ENCODE measurements at places on chromosomes 7 and 10.

DNA sequence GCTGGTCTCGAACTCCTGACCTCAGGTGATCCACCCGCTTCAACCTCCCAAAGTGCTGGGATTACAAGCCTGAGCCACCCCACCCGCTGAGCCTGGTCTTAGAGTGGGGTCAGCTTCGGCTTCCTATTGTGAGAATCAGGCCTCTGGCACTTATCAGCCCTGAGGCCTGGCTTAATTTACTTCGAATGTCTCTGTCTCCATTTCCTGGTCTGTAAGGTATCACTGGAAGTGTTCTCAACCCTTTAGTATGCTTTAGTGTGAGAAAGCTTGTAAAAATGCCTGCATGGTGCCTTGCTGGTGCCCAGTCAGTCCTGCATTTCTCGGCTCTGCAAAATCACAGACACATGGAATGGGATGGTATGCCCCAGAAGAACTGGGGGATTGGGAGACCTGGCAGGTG is 671.4 kb upstream of the GALNT17 start:
- DNase-seq, result no peak

- DNase-seq, result no peak
Measured at GRCh38 chr7:139482662-139483466, 609 bp downstream of the KLRG2 start.

DNA sequence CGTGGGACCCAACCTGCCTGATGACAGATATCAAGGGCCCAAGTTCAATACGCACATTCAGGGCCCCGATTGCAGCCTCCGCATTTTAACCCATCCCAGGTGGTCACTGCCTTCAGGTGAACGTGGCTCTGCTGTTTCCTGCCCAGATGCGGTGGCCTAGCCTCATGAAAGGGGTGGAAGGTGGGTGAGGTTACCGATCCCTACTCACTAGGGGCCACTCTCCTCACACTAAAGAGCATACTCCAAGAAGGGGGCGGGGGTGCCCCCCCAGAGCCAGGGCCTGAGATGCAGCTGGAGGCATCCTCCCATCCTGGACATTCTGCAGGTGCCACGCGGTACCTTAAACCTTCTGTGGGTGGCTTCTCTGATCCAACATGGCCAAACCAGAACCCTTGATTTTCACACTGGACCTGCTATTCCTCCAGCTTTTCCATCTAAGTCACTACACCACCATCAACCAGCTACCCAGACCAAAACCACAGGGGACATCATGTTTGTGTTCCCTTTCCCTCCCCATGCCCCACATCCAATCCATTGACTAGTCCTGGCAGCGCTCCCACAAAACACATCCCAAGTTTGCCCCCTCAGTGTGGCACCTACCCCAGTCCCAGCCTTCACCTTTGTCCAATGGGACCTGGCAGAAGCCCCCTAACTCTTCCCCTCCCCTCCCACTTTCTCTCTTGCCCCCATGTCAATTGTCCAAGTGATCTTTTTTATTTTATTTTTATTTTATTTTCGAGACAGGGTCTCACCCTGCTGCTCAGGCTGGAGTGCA is 30.0 kb downstream of the PRLHR start:
- DNase-seq, result no peak

- no peak for DNase-seq
Measured at GRCh38 chr10:118256209-118256608, 85.9 kb downstream of the FAM204A start.

GRCh38 chr7:75699993-75700392 is 38.7 kb downstream of the HIP1 start:
- no peak for DNase-seq

GRCh38 chr10:22366771-22367170 is 21.5 kb downstream of the SPAG6 start:
- DNase-seq, result no peak

- DNase-seq, result no peak
Measured at GRCh38 chr7:94060752-94061151, 56.6 kb upstream of the BET1 start.

DNA sequence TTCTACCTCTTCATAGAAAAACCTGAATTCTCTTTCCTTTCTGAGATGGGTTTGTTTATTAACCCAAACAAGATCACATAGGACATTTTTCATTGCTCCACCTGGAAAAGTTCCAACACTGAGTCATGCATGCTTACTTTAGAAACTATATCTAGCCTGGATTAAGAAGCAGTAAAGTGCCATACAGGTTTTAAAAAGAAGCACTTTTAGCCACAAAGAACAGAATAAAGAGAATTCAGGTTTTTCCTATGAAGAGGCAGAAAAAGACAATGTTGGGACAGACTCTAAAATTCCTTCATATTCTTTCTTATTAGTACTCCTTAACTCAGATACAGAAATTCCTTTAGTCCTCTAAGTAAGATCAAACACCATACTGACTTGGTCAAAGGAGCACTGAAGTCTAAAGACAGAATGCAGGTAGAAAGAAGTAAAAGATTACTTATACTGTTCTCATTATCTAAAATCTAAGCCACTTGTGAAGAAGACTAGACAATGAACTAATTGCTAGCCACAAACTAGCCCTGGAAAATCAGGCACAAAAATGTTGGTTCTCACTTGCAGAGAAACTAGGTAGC is 241.3 kb downstream of the ANK3 start:
- DNase-seq, result no peak

- no peak for DNase-seq
Measured at GRCh38 chr10:44172883-44173607, 211.9 kb downstream of the CXCL12 start.

DNA sequence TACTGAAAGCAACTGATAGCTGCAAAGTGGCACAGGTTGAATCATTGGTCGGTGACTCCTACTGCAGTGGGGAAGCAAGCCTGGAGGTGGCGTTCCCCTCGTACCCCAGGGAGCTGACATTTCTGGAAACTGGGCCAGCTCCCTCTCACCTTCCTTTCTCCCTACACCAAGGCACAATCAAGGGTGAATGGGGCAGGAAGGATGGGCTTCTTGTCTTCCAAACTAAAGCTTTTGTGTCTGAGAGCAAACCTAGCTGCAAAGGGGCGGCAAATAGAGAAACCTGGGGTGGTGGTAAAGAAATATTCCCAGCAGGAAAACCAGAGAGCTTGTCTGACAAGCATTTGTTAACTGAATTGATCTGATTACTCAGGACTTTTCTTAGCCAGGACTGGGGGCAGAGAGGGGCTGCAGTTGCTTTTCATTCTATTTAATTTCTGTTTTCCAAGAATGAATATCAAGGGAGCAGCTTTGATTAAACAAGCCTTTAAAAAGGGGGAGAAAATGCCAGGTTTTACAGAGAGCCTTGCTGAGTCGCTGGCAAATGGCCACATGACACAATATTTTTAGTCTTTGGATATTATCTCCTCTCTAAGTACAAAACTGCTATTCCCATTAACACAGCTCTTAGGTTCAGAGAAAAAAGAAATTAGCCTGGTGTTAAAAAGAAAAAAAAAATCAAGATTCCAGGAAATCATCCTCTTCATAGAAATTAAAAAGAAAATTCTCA is 27.8 kb downstream of the CDHR3 start:
- no peak for DNase-seq

DNA sequence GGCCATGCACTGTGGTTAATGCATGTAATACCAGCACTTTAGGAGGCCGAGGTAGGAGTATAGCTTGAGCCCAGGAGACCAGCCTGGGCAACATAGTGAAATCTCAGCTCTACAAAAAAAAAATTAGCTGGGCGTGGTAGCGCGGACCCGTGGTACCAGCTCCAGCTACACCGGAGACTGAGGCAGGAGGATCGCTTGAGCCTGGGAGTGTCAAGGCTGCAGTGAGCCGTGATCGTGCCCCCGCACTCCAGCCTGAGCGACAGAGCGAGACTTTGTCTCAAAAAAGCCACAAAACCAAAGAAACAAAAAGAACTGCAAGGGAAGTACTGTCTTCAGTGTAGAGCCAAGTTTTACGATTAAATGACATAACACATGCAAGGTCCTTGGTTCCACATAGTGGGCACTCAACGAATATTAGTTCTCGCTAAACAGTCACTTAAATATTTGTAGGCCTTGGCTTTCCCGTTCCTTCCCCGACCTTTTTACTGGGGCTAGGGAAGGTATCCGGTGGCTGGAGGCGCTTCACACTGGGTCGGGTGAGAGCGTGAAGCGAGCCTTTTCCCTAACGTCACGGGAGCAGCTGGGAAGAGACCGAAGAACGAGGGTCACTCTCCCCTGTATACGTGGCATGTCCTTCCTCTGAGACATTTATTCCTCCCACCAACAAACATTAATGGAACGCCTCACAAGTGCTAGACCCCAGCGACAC is 993 bp upstream of the SND1 start:
- DNase-seq, result no peak

GRCh38 chr7:78427209-78427608 is 628.6 kb downstream of the PHTF2 start:
- no peak for DNase-seq

GRCh38 chr10:80945264-80945880 is 407.7 kb downstream of the SH2D4B start:
- no peak for DNase-seq

DNA sequence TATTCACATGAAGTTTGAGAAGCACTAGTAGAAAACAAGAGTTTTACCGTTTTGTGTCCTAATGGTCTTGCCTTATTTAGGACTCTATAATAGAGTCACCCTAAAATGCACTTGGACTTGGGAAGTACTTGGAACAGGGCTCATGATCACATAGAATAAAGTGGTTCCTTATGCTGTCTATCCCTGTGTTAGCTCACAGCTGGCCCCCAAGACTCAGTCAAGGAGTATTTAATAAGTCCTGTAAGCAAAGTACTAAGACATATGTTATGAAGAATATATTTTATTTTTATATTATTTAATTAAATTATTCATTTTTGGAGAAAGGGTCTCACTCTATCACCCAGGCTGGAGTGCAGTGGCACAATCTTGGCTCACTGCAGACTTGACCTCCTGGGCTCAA is 54.5 kb downstream of the XRCC2 start:
- DNase-seq, result no peak

DNA sequence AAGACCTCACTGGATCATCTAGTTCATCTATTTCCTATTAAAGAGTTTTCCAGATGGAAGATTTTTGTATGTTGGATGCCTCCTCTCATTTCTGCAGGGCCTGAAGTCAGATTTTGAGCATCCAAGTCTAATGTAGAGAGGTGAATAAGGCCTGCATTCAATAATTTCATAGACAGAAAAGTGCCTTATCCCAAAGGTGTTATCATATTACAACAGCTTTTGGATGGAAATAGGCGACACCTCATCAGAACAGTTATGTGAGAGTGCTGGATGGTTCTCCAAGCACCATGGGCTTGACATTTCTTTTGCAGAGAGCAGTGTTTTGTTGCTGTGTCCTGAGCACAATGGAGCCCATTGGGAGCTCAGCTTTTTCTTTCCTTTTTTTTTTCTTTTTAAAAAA is 162.4 kb upstream of the MEOX2 start:
- DNase-seq, result no peak

- no peak for DNase-seq
Measured at GRCh38 chr10:4651404-4652037, 174.5 kb upstream of the AKR1E2 start.

GRCh38 chr7:54663603-54664234 is 95.3 kb downstream of the SEC61G start:
- no peak for DNase-seq

DNA sequence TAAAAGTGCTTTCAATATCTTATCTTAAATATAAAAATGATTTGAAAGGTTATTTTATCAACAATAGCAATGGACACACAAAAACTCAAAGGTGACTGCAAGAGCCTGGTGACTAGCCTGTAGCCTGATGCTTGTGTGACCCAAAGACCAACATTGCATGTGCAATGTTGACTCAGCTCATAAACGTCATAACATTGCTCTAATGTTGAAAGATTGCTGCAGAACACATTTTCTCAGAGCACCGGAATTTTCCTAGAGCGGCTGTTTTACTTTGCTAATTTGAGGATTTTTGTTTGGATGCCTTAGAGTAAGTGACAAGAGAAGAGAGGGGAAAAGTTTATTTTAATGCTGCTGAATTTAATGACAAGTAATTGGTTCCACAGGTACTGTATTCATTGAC is 107.1 kb downstream of the RAB18 start:
- DNase-seq, result no peak

DNA sequence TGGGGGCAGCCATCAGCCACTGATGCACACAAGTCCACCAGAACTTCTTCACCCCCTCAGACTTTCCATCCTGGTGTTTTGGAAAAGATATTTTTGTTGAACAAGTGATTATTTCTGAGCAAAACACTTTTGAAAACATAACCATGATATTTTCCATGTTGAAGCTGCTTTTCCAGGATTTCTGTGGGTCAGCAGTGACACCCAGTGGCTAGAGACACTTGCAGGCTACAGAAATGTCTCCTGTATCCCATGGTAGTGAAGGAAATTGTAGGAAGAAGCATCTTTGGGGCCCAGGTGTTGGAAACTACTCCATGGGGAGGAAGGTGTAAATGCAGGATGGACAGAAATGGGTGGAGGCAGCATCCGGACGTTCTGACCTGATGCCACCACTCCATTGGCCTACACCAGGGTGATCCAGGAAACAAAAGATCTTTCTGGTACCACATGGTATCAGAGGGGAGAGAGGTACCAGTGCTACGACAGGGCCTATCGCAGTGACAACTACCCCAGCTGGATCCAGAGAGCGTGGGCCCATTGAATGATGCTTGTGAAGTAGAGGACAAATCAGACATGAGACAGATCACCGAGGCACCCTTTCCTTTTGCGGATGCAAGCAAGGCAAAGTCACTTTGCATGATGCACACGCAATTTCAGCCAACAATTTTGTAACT is 111.7 kb upstream of the COBL start:
- no peak for DNase-seq

DNA sequence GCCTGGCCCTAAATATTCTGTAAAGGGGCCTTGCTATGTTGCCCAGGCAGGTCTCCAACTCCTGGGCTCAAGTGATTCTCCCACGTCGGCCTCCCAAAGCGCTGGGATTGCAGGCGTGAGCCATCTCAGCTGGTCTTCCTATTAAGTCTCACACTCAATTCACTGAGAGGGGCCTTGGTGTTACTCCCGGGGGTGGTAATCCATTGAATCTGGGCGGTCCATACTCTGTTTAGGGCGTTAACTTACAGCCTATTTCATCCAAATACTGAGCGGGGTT is 665 bp upstream of the SRRT start:
- DNase-seq, result no peak

- DNase-seq, result no peak
Measured at GRCh38 chr10:10520491-10521385, 496.9 kb upstream of the CELF2 start.

GRCh38 chr10:129193148-129193547 is 273.9 kb upstream of the MGMT start:
- no peak for DNase-seq

- DNase-seq, result no peak
Measured at GRCh38 chr10:79435271-79436065, 10.0 kb downstream of the ZCCHC24 start.

- DNase-seq, result no peak
Measured at GRCh38 chr7:104133238-104133637, 74.6 kb downstream of the ORC5 start.

DNA sequence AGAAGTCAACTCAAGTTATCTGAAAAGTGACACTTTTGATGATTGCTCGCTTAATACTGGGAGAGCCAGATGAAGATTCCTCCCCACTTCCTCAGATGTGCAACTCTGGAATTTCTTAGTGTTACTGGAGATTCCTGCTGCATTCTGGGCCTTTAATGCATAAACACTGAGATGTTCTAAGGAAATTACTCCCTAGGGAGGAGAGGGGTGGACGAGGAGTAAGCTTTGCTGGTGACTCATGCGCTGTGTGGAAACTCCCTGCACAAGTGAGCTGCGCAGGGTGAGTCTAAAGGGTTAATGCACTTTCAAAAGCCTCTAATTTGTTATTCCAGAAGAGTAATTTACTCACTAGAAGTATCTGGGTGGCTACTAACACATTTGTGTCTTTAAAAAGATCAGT is 46.3 kb downstream of the EGFR start:
- DNase-seq, result no peak

GRCh38 chr10:79221110-79222051 is 125.9 kb upstream of the PPIF start:
- DNase-seq, result no peak

- no peak for DNase-seq
Measured at GRCh38 chr7:87658553-87658952, 30.4 kb downstream of the RUNDC3B start.
